ENCODE measurements at places on chromosomes 2 and 18. TPM values are rescaled to one million over a fixed set of nuclear protein-coding genes. Genes with fewer than 3 reads are reported as not detected.
A peak's percentile ranks its signal among the peaks of the same experiment; 100 is the strongest.

The APLF gene
- 8.2 TPM for total RNA-seq

The KCNIP3 gene
- not detected for total RNA-seq

The POTEJ gene
- total RNA-seq: not detected

The ANKRD29 gene
- total RNA-seq: not detected

The SULT1C4 gene
- total RNA-seq: not detected

The EMILIN2 gene
- total RNA-seq: 9.5 TPM

The TEX51 gene
- total RNA-seq: not detected

The NOSTRIN gene
- total RNA-seq: not detected

DNA sequence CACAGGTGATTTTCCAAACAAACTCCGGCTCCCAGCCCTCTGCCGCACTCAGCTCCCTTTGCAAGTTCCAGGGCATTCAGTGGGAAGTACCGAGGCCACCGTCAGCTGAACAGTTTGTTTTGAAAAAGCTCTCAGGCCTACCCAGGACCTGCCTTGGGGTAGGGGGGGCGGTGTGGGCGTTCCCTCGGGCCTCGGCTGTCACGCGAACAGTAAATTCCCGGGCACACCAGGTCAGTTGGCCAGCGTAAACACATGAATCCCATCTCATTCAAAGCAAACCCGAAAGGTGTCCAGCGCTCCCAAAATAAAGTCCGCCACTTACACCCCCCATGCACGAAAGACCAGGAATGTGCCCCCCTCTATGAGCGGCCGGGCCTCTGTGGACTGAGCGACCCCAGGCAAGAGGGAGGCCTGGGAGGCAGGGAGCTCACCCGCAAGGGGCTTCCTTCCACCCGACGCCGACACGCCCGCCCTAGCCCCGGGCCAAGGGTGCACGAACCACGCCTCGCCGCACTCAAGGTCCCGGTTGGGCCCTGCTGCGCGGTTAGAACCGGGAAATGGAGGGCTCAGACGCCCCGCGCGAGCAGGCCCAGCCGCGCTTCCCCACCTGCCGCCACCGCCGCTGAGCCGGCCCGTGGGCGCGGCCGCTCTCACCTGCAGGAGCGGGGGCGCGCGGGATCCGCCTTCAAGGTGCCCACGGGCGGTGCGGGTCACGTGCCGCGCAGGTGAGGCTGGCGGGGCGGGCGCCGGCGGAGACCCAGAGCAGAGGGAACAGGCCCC, at the start of gene WDSUB1:
TSS of gene WDSUB1 (minus strand) at position 775 of the 780 bp plus-strand sequence. CDS start 3,634 bp downstream, outside the sequence.
- H3K27me3 ChIP-seq: no peaks in the 10 kb centered on the region
- peaks cover 13% of the 10 kb centered on the region for H3K4me1 ChIP-seq
- H3K36me3 ChIP-seq: no peaks in the 10 kb centered on the region
- peak within 1 kb of the TSS; percentile 20 for H3K4me3 ChIP-seq

DNA sequence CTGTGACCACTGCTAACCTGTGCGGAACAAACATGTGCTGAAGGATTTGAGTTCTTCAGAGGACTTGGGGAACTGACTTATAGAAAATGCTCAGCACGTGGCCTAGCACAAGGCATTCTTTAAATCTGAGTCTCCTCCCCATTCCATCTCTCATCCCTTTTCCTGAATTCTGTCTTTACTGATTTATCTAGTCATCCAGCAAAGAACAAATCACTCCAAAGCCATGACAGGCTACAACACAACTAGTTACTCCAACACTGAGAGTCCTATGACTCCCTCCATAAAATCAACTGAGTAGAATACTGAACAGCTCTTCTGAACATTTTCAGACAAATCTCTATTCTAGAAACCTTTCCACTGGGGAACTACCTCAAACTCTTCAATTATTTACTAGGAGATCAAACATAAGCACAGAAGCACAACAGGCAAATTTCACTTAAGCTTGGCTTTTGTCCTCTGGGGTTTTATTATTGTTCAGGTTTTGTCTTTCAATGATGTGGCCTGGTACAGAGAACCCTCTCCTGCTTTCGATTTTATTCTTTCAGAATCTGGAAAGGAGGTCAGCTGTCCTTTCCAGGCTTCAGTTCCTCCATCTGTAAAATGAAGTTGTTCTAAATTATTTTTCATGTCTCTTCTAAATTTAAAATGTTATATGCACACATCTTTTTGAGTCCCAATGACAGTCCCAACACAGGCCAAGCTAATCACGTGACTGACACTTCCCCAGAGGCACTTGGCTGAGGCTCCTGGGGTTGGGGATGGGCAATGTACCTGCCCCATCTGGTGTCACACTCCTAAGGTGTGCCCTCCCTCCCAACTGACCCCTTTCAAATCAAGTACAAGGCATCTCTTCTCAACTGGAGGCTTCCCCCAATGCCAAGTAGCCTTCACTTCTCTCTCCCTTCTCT, 31.8 kb downstream of the RNU4ATAC start:
- no peak overlapping the region for H3K27ac ChIP-seq
- H3K36me3 ChIP-seq: no peaks in the 10 kb centered on the region
- no peak overlapping the region for H3K4me3 ChIP-seq
- H3K4me1 ChIP-seq: no peaks in the 10 kb centered on the region

- H3K4me3 ChIP-seq: no peak overlapping the region
- H3K27me3 ChIP-seq: no peaks in the 10 kb centered on the region
- H3K4me1 ChIP-seq: no peaks in the 10 kb centered on the region
- no peak overlapping the region for H3K27ac ChIP-seq
- peaks cover 59% of the 10 kb centered on the region for H3K36me3 ChIP-seq
These were observed 53.1 kb downstream of the CTDP1 start for GRCh38 chr18:79732721-79733025.

DNA sequence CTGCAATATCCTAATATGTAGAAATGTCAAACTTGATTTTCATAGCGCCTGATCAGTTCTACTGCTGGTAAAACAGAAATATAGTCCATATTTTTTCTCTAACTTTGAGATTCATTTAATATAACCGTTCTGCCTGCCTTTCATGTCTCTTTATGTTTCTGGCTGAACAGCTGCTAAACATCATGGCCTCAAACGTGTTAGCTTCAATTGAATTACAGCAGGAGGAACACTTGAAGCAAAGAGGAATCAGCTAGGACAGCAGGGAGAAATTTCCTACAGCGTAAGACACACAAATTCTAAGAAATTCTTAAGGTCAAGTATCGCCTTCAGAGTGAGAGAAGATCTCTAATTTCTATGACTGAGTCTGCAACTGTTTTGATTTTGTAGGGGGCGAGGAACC, 433.2 kb downstream of the FBXO15 start:
- no peaks in the 10 kb centered on the region for H3K4me1 ChIP-seq
- H3K27me3 ChIP-seq: no peaks in the 10 kb centered on the region
- no peak for DNase-seq
- H3K27ac ChIP-seq: no peak overlapping the region

- H3K27ac ChIP-seq: no peak overlapping the region
- H3K36me3 ChIP-seq: no peaks in the 10 kb centered on the region
- no peaks in the 10 kb centered on the region for H3K27me3 ChIP-seq
- DNase-seq: no peak
These were observed 414.8 kb upstream of the ID2 start for GRCh38 chr2:8267048-8267447.

- no peak overlapping the region for H3K4me3 ChIP-seq
- H3K36me3 ChIP-seq: no peaks in the 10 kb centered on the region
- no peaks in the 10 kb centered on the region for H3K27me3 ChIP-seq
- H3K27ac ChIP-seq: no peak overlapping the region
- H3K4me1 ChIP-seq: no peaks in the 10 kb centered on the region
These were observed 1353.7 kb upstream of the LRRTM1 start for GRCh38 chr2:81658227-81658626.

DNA sequence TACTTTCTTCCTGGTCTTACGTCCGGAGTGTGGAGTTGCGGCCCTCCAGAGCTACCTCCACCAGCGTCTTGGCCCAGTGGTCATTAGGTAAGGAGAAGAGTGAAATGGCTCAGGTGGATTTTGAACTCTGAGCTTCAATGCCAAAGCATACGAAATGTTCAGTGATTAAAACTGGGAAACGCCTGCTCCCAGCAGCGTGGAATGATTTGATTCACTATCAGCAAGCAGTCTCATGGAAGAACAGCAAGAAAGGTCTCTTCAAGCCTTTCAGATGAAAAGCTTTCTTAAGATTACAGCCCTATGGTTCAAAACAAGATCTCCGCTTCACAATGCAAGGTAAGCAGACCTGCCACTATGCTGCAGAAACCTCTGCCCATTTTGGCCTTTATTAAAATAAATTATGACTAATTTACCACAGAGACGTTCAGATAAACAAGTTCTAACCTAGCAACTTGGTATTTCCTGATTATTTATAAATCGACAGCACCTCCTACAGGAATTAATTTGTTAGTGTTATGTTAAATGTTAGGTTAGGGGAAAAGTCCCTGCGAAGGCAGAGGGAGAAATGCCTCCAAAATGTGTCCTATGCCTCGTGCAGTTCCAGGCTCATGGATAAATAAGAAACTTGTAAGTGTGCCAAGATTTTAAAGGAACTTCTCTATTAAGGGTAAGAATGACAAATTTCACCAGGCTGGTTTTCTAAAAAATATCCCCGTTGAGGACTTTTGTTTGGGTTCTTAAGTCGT, 10.1 kb downstream of the SP9 start:
- no peak for DNase-seq
- peaks cover 43% of the 10 kb centered on the region for H3K4me1 ChIP-seq
- no peak overlapping the region for H3K27ac ChIP-seq
- no peak overlapping the region for H3K4me3 ChIP-seq
- peaks cover 46% of the 10 kb centered on the region for H3K27me3 ChIP-seq

- H3K4me3 ChIP-seq: no peak overlapping the region
- DNase-seq: no peak
- H3K27ac ChIP-seq: no peak overlapping the region
- no peaks in the 10 kb centered on the region for H3K36me3 ChIP-seq
- no peaks in the 10 kb centered on the region for H3K27me3 ChIP-seq
These were observed 160.9 kb downstream of the ZEB2 start for GRCh38 chr2:144358979-144359541.

GRCh38 chr2:45840481-45840880, 189.0 kb downstream of the PRKCE start:
- no peaks in the 10 kb centered on the region for H3K4me1 ChIP-seq
- no peak overlapping the region for H3K27ac ChIP-seq
- H3K4me3 ChIP-seq: no peak overlapping the region
- H3K27me3 ChIP-seq: no peaks in the 10 kb centered on the region
- DNase-seq: no peak

- H3K4me3 ChIP-seq: no peak overlapping the region
- H3K27ac ChIP-seq: no peak overlapping the region
- no peak for DNase-seq
- no peaks in the 10 kb centered on the region for H3K27me3 ChIP-seq
- peaks cover 37% of the 10 kb centered on the region for H3K36me3 ChIP-seq
- no peaks in the 10 kb centered on the region for H3K4me1 ChIP-seq
These were observed 9.3 kb downstream of the MRPL19 start for GRCh38 chr2:75655861-75656260.

DNA sequence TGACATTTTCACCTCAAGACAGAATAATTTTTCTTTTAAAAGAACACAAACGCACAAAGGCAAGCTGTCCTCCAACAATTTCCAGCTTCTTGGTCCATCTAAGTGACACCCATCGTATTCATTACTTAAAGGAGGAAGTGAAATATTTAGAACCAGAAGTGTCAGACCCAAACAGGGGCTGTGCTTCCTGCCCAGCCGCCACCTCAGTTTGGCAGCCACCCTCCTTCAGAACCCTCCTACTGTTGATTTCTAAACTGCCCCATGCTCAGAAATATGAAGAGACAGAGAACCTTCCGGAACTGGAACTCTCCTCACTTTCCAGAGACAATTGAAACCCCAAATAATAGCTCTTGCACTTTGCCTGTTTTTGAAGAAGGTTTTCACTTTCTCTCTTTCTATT, 734.8 kb upstream of the SALL3 start:
- no peak overlapping the region for H3K4me3 ChIP-seq
- H3K27me3 ChIP-seq: no peaks in the 10 kb centered on the region
- no peaks in the 10 kb centered on the region for H3K36me3 ChIP-seq
- no peak overlapping the region for H3K27ac ChIP-seq

GRCh38 chr2:62119311-62119974, 76.5 kb upstream of the B3GNT2 start:
- H3K4me3 ChIP-seq: no peak overlapping the region
- no peaks in the 10 kb centered on the region for H3K36me3 ChIP-seq
- no peak overlapping the region for H3K27ac ChIP-seq
- DNase-seq: no peak

DNA sequence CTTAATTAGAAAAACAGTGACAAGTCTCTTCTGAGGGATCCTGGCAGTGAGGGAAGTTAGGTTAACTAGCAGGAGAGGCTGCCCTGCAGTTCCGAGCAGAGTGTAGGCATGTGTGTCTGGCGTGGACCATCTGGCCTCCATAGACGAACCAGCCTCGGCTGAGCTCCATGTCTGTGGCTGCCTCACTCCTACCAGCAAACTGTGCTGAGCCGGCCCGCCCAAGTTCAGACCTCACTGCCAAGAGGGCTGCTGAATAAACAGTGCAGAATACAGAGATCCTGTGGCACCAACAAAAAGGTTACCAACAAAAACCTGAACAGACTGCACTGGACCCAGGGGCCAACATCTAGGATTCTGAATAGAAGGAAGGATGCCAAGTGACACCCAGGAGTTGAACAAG, 27.3 kb downstream of the INO80C start:
- DNase-seq: no peak
- no peak overlapping the region for H3K4me3 ChIP-seq
- no peaks in the 10 kb centered on the region for H3K36me3 ChIP-seq
- H3K27ac ChIP-seq: no peak overlapping the region

DNA sequence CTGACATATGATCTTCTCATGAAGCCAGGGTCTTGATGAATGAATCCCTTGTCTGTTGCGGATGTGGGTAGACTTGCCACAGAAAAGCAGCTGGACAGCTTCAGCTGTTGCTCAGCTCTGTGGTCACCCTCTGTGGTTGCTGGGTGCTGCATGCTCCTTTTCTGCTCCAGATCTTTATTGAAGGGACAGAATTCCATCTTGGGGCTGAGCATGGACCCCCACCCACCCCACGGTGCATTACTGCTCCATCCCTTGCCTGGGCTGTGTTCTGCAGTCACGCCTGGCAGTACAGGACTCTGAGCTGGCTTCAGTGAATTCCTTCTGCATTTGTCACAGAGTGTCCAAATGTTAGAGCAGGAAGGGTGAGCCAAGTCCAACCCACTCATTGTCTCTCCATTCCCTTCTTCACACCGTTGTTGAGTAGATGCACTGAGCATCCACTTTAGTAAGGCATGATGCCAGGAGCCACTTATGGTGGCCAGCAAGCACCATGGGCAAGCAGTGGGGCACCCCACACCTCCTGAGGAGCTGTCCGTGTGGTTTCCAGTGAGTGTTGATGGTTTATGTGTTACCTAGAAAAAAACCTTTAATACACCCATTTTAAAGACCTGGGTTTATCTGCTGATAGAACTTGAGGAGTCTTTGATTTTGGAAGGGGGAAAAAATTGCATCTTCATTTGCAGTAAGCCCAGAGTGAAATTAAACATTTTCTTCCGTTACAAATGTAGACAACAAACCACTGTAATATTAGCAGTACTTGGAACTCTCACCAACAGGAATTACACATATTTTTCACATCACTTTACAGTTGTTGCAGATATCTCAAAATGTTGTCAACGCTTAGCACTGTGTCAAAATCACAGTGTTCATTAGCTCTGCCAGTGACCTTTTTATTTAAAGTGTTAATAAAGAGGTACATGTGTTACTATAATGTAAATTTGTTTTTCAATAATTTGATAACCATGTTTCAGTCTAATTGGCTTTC, 14.7 kb upstream of the ITGB6 start:
- no peaks in the 10 kb centered on the region for H3K27me3 ChIP-seq
- no peak overlapping the region for H3K27ac ChIP-seq
- no peaks in the 10 kb centered on the region for H3K4me1 ChIP-seq
- H3K4me3 ChIP-seq: no peak overlapping the region
- no peak for DNase-seq
- H3K36me3 ChIP-seq: no peaks in the 10 kb centered on the region

- H3K27ac ChIP-seq: no peak overlapping the region
- no peak overlapping the region for H3K4me3 ChIP-seq
- no peak for DNase-seq
- H3K27me3 ChIP-seq: no peaks in the 10 kb centered on the region
- no peaks in the 10 kb centered on the region for H3K4me1 ChIP-seq
- H3K36me3 ChIP-seq: no peaks in the 10 kb centered on the region
These were observed 142.1 kb downstream of the MYT1L start for GRCh38 chr2:2188941-2189340.
